ENCODE measurements at places on chromosomes 16 and 17. TPM values are rescaled to one million over a fixed set of nuclear protein-coding genes. Genes with fewer than 3 reads are reported as not detected.

GRCh38 chr17:36017799-36018198, at the start of gene CCL23:
CCL23 (minus strand) TSS chr17:36017972; CDS start chr17:36017897, 75 bp downstream.
- DNase-seq, result no peak

DNA sequence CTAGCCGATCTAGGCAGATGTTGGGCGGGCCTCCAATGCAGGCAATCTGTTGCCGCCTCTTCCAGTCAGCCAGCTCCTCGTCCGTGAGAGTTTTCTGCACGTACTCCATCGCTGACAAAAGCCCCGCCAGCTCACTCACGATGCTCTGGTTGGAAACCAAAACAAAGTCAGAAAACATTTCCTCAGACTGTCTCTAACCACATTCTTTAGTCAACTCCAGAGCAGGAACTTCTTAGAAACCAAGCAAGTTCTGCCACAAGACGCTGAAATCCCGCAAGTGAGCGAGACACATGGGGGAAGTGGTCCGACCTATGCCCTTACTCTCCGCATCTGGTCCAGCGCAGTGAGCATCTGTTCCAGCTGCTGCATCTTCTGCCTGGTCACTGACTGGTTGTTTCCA, 49.1 kb downstream of the STAT5A start:
- no peak for DNase-seq

DNA sequence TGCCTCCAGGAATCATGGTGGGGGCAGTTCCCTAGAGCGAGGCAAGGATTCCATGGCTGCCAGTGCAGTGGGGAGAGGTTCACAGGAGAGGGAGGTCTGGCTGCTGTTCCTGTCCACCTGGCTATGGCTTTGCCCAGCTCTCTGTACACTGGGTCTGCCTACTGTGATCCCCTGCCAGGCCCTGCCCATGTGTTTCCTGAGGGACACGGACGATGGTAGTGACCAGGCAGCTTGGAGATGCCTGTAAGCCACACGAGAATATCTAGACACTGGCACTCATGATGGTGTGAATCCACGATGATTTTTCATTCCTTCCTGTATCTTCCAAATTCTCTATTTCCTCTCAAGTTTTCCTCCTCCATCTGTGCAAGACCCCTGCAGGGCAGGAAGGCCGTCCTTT, 11.1 kb downstream of the C1QTNF8 start:
- no peak for DNase-seq

Gene CDH1
- not detected for total RNA-seq

Gene GPR179
- 1.1 TPM for total RNA-seq

Gene PEX12
- total RNA-seq, result 7.6 TPM

Measured in OCI-LY7 (cell line).